ENCODE measurements at places on chromosomes 2 and 18.

DNA sequence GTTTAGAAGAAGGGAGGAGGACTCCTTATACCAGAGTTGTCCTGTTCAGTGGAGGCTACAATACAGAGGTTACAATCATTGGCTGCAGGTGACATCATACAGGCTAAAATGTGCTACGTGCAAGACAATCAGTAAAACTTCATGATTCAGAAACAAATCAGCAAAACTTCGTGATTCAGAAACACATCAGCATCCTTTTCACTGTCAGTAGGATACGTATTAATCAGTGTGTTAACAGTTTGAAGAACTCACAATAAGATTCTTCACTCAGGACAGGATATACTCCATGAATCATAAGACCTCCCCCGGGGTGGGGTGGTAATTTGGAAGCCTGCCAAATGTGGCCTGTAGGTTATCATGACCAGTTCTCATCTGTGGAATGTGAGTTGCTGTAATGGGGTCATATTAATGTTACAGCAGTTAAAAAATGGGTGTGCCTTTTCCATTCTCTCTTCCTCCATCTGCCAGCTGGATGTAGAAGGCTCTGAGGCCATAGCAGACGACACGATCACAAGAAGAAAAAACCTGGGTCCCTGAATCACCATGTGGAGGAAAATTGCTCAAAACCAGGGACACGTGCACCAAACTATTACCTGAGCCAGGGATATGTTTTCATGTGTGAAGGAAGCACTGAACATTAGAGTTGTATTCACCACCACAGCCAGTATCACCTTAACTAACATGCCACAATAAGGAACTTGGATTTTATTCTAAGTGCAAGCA lies 134.8 kb upstream of the CREB1 start:
- DNase-seq: peak; percentile 76

DNA sequence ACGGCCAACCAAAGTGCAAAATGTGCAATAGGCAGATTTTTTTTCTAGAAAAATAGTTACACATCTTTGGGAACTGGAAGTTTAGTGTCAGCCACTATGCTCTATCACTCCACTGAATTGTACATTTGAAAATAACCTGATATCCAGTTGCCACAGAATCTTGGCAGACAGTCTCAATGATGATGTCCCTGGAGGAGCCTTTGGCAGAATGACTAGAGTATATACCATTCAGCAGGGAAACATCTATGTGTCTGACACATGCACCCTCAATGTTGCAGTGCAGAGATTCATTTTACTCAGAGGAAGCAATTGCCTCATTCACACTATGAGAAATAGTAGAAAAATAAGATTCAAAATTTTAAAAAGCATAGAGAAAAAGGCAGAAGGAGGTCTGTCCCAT lies 475.8 kb downstream of the LRRTM4 start:
- no peak for DNase-seq

GRCh38 chr2:11941201-11942177 lies 195.1 kb downstream of the LPIN1 start:
- DNase-seq: no peak

- no peak for DNase-seq
Measured at GRCh38 chr2:218419630-218420216, 800 bp downstream of the VIL1 start.

- DNase-seq: no peak
Measured at GRCh38 chr2:130156624-130157004, 11.7 kb upstream of the CCDC74B start.

DNA sequence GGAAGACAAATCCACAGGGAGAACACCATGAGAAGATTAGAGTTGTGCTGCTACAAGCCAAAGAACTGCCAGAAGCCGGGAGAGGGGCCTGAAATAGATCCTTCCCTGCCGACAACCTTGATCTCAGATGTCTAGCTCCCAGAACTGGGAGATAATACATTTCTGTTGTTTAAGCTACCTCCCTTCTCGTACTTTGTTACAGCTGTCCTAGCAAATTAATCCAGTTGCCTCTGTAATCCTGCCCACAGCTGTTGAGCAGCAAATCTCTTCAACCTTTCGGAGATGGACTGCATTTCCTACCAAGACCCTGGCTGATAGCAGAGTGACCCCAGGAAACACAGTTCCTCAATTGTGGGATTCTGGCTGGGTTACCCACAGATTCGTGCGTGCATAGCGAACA lies 2.6 kb upstream of the TBC1D8 start:
- DNase-seq: no peak

- no peak for DNase-seq
Measured at GRCh38 chr18:48794251-48794970, 156.4 kb downstream of the SMAD7 start.

GRCh38 chr18:78246588-78246987 lies 733.0 kb upstream of the SALL3 start:
- no peak for DNase-seq

- no peak for DNase-seq
Measured at GRCh38 chr2:121595012-121595891, 54.0 kb downstream of the CLASP1 start.

All from activated T-cell treated with anti-CD3 and anti-CD28 coated beads, Interleukin-2, amount 50 U/mL, for 48 hours (primary cell).